ENCODE measurements at places on chromosomes 2 and 18.

GRCh38 chr2:149055751-149056150 is 17.3 kb downstream of the LYPD6B start:
- no peak for DNase-seq

GRCh38 chr2:240343548-240343947 is 91.9 kb upstream of the GPC1 start:
- DNase-seq, result no peak

- no peak for DNase-seq
Observed at GRCh38 chr2:224959556-224959955, 82.7 kb downstream of the DOCK10 start.

- no peak for DNase-seq
Observed at GRCh38 chr2:51597086-51597485, 565.2 kb upstream of the NRXN1 start.

DNA sequence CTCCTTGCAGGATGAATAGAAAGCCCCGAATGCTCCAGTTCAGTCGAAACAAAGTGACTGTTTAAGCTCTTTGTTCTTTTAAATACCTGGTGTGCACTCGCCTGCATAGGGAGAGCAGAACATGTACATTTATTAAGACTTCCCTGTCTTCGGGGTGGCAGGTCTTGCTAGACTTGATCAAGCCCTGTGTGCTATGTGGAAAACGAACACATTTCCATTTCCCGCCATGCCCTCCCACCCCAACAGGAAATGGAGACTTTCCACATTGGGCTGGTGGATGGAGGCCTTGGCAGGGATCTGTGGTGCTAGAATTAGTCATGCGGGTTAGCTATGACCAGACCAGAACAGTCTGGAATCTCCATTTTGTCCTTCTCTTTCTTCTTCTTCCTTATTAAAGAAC is 321.0 kb upstream of the THSD7B start:
- no peak for DNase-seq

- DNase-seq, result no peak
Observed at GRCh38 chr2:174591740-174592139, 5.9 kb downstream of the WIPF1 start.

DNA sequence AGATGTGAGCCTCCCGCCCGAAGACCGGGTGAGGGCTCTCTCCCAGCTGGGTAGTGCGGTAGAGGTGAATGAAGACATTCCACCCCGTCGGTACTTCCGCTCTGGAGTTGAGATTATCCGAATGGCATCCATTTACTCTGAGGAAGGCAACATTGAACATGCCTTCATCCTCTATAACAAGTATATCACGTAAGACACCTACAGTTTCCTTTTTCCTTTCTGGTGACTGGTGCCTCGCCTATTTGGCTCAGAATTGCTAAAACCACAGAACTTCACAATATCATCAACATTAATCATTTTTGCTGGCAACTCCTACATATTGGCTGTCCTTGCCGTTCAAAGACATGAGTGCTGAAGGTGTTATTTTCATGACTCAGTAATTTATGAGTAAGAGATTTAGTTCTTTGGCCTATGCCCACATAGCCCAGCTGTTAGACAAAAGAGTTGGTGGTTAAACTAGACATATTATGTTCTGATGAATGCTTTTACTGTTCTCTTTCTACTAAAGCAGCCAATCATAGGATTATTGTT is 2.2 kb downstream of the STAMBP start:
- DNase-seq, result no peak

DNA sequence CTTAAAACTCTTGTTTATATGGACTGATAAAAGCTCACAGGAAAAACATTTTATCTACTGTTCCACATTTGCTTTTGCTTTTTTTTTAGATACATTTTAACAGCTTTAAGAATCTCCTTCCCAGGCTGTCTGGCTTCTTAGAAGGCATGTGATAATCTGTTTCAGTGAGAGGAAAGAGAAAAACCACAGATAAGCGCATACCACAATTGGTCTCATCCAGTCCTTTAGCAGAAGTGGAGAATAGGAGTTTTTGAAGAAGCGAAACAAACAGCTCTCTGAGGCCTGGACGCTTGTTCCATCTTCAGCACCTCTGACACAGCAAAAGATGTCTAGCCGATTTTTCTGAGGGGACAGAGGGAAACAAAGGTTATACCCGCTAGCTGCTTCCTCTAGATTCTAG is 37.6 kb downstream of the RMC1 start:
- DNase-seq, result peak; percentile 31

GRCh38 chr2:28333606-28334526 is 58.8 kb upstream of the FOSL2 start:
- no peak for DNase-seq

DNA sequence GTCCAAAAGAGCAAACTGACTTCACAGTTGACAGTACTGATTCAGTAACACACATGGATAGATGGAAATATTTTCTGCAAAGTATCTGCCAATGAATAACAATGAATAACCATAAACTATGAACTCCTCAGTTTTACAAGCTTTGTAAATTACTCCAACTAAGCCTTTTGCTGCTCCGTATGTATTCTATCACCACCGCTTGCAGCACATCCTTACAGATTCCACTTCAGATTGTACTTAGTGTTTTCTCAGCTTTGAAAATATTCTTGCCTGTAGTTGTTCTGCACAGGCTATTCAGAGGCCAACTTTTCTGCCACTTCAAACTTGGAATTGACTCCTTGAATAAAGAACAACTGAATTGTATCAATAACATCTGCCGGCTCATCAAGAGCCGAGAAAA is 36.2 kb downstream of the TLK1 start:
- no peak for DNase-seq

DNA sequence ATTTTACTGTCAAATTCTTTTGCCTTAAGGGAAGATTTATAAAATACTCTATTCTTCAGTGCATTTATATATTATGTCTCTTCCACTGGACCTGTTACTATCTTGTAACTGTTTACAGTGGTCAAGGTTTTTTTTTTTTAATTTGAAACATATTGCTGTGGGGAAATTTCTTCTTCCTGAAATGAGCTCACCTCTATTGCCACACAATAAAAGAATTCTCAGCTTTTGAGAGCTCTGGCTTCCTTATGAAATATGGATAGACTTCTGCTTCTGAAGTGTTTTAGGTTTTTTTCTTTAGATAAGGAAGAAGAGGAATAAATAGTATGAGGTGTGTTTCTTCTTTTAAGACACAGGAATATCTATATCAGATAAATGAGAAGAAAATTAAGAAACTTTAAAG is 7.7 kb downstream of the VRK2 start:
- no peak for DNase-seq

DNA sequence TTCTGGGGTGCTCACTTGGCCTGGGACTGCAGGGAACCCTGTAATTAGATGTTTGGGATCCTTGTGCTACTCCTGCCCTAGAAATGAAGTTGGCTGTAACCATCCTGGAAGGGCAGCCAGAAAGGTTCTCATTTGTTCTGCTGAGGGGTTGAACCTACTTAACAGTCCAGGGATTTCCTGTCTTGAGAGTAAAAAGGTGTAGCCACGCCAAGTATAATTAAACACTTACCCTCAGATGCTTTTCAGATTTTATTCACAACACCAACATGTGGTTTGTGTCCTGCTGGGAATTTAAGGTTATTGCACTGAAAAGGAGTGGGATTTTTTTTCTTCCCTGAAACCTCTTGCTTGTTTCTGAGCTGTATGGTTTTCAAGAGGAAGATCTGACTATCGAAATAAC is 222.4 kb upstream of the APCDD1 start:
- no peak for DNase-seq

DNA sequence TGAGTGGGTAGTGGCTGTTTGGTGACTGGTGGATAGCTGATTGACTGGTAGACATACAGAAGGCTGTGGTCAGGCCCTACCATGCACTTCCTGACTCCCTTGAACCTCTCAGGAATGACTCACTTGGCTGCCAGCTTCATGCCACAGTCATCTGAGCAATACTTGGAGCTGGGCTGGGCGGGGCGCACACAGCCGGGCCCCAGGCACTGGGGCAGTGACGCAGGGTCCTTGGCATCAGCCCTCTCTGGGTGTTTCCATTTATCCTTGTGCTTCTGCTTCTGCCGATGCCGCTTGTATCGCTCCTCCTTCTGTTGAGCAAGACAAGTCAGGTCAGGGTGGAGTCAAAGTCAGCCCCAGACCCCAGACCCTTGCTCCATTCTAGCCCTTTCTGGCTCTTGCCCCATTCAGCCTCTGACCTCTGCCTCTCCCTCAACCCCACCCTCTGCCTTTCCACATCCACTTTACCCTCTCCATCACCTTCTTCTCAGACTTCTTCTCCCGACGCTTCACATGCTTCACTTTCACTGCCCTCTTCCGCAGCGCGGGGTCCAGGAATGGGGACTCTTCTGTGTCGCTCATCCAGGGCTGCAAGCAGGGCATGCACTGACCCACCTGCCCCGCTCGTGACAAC is 3.0 kb upstream of the MBD1 start:
- DNase-seq, result no peak

- DNase-seq, result no peak
Observed at GRCh38 chr2:138814123-138814898, 34.1 kb upstream of the NXPH2 start.

DNA sequence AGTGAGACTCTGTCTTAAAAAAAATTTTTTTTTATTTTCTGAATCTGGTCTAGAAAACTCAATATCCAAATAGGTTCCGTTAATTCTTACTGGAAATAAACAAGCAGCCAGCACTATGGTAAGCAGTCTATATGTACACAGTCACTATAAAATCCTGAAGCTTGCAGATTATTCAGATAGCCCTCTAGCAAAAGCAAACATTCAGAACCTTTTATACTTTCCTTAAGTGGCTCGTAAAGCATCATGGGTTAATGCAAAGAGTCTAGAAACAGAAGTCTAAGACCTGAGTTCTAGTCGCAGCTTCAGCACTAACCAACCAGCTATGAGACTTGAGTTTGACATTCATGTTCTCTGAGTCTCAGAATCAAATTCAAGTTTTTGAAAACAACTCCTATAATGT is 51.9 kb downstream of the SIGLEC15 start:
- no peak for DNase-seq

DNA sequence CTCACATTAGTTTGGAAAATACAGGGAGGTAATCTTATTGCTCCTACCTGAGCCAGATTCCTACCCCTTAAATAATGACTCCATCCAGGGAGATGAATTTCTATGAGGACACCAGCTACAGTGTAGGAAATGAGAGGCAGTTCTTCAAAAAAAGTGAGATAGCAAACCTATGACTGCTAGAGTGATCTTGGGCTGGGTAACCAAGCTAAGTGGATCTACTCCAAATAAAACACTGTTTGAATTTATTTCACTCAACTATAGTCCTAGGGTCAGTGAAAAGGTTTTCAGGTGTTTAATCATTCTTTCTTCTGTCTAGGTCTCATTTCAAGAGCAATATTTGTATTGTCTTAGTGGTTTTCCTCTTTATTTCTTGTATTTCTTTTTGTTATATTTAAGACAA is 272.1 kb upstream of the VWC2L start:
- no peak for DNase-seq

DNA sequence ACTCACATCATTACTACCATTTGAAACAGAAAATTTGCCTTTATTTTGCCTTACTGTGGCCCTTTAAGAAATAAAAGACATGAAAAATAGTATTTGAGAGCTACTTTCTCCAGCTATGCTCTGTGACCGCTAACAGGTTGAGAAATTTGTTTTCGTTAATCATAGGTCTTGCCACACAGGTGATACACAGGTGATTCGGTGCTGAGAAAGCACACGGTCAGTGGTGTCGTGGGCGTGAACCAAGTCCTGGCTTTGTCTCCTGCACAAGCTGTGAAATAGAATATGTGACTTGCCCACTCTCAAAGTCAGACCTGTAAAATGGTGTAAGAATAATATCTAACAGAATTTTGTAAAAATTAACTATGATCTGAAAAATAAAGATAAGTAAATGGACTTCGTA is 155.3 kb upstream of the SLC39A10 start:
- no peak for DNase-seq

DNA sequence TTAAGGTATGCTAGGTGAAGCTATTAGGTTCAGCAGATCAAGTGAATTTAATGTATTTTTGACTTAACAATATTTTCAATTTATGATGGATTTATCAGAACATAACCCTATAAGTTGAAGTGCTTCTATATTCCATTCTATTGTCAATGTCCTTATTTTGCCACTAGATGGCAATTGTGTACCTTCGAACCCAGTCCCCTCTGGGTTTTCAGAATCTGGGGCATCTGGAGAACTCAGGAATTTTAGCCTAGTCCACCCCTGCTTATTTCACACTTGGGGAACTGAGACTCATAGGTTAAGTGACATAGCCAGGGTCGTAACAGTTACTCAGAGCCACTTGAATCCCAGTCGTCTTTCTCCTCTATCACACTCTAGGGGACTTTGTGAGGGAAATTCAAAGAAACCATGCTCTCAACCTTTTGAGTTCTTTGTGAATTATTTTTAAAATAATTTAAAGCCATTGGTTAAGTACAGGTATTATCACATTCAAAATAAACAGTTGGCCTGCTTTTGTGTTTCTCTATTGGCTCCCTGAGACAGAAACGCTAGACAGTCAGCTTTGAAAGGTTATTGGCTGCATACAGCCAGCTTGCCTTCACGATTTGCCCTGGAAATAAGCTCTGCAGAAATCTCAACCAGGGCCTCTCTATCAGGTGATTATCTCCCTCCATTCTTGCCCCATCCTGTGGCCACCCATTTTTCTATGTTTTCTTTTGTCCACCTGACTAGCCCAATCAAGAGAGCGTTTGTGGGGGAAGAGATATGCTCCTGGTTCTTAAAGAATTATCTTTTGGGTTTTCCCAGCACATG is 145.0 kb downstream of the TTC27 start:
- DNase-seq, result no peak

DNA sequence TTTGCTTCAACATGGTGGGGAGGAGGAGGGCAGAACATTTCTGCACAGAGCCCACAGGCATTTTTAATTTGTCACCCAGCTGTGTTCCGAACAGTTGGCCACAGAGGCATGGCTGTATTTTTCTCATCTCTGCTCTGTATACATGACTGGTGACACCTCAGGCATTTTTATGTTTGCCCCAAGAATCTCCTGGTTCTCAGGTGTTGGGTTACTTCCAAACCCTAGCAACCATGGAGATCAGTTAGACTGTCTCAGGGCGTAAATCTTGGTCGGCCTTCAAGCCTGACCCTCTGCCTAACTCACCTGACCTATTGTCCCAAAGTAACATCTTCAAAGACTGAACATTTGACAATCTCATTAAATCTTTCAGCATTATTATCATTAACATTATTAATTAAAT is 100.0 kb downstream of the ABCA12 start:
- no peak for DNase-seq

GRCh38 chr2:214542866-214543265 is 132.0 kb downstream of the VWC2L start:
- no peak for DNase-seq

DNA sequence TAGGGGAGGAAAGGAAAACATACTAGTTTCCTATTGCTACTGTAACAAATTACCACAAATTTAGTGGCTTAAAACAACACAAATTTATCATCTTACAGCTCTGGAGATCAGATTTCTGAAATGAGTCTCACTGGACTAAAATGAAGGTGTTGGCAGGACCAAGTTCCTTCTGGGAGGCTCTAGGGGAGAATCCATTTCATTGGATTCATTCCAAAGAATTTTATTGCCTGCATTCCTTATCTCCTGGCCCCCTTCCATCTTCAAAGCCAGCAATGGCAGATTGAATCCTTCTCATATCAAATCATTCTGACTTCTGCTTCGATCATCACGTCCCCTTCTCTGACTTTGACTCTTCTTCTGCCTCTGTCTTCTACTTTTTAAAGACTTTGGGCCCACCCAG is 250.9 kb downstream of the IRS1 start:
- no peak for DNase-seq

Measured in Peyer's patch (tissue), 4 donors.